ENCODE measurements at places on chromosomes 12 and 14.

GRCh38 chr12:49030714-49031572, 12.4 kb upstream of the PRKAG1 start:
- no peak overlapping the region for H3K4me3 ChIP-seq
- no peak for DNase-seq
- no peaks in the 10 kb centered on the region for H3K4me1 ChIP-seq

GRCh38 chr12:53712059-53712643, 15.1 kb downstream of the CALCOCO1 start:
- no peaks in the 10 kb centered on the region for H3K4me1 ChIP-seq
- no peaks in the 10 kb centered on the region for H3K36me3 ChIP-seq
- DNase-seq: no peak

DNA sequence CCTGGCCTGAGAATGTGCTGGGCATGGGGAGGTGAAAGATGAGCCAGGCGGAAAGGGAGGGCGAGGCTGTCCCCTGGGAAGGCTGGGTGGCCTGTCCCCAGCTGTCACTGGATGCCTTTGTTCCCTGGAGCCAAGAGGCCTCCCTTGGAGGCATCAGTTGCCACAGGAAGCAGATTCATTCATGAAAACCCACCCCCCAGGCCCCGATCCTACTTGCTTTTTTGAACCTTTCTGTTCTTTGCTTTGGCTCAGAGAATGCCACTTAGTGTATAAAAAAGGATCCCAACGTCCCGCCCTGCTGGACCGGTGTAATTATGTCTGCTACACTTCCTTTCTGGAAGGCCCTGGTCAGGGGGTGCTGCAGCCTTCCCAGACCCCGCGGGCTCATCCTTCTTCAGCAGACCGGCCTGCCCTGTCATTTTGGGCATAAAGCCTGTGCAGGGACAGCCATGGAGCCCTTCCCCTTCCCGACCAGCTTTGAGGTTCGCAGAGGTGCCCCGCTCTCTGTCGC, 220.2 kb downstream of the SLC41A2 start:
- H3K4me1 ChIP-seq: no peaks in the 10 kb centered on the region
- no peaks in the 10 kb centered on the region for H3K27me3 ChIP-seq
- H3K27ac ChIP-seq: no peak overlapping the region
- no peaks in the 10 kb centered on the region for H3K36me3 ChIP-seq

GRCh38 chr14:101581806-101582205, 20.5 kb downstream of the DIO3 start:
- H3K36me3 ChIP-seq: no peaks in the 10 kb centered on the region
- H3K4me3 ChIP-seq: no peak overlapping the region
- H3K4me1 ChIP-seq: no peaks in the 10 kb centered on the region
- H3K27me3 ChIP-seq: no peaks in the 10 kb centered on the region
- DNase-seq: no peak
- no peak overlapping the region for H3K27ac ChIP-seq

DNA sequence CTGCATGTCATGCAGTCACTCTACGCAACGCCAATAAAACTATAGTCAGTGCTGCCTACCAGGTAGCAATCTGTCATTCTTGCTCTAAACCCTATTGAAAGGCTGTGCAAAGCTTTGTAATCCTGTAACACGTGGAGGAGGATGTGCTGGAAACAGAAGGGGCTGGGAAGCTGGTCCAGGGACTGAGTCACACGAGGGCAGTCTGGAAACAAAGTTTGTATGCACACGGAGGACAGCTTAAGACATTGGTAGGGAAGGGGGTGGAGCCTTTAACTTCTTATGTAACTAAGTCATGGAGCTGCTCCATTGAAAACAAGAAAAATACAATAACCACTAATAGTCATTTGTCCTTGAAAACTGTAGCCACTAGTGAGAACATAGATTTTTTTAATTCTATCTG, 128.0 kb downstream of the BCAT1 start:
- H3K4me3 ChIP-seq: no peak overlapping the region
- no peak overlapping the region for H3K27ac ChIP-seq
- H3K27me3 ChIP-seq: no peaks in the 10 kb centered on the region
- H3K36me3 ChIP-seq: peaks cover 16% of the 10 kb centered on the region
- no peaks in the 10 kb centered on the region for H3K4me1 ChIP-seq
- DNase-seq: no peak

GRCh38 chr12:33818313-33818712, 204.0 kb upstream of the ALG10 start:
- no peak overlapping the region for H3K4me3 ChIP-seq
- no peaks in the 10 kb centered on the region for H3K4me1 ChIP-seq
- no peak for DNase-seq
- no peaks in the 10 kb centered on the region for H3K36me3 ChIP-seq
- no peaks in the 10 kb centered on the region for H3K27me3 ChIP-seq

GRCh38 chr12:109053382-109054123, 1.2 kb downstream of the USP30 start:
- DNase-seq: no peak
- no peaks in the 10 kb centered on the region for H3K27me3 ChIP-seq
- no peak overlapping the region for H3K27ac ChIP-seq
- H3K4me1 ChIP-seq: peaks cover 10% of the 10 kb centered on the region
- H3K36me3 ChIP-seq: no peaks in the 10 kb centered on the region

GRCh38 chr12:102696045-102696444, 215.7 kb upstream of the IGF1 start:
- no peaks in the 10 kb centered on the region for H3K36me3 ChIP-seq
- H3K4me1 ChIP-seq: no peaks in the 10 kb centered on the region
- H3K27ac ChIP-seq: no peak overlapping the region
- H3K4me3 ChIP-seq: no peak overlapping the region
- DNase-seq: no peak

DNA sequence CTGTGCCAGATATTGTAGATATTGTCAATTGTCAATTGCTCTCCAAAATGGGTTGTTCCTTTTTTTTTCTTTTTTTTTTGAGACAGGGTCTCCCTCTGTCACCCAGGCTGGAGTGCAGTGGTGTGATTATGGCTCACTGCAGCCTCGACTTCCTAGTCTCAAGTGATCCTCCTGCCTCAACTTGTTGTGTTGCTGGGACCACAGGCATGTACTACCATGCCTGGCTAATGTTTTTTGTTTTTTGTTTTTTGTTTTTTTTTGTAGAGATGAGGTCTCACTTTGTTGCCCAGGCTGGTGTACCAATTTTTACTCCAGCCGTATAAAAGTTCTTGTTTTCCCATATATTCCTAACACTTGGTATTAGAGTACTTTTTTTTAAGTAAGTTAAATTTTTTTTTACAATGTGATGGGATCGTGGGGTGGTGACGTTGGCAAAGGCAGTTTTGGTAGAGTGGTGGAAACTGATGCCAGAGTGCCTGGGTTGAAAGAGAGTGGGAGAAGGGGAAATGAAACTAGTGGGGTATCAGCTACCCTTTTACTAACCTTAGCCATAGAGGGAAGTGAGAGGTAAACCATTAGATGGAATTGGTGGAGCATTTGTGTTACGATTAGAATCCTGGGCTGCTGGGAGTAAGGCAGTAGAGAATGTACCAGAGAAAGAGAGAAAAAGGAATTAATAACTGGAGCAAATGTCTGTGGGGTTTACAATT, 33.0 kb upstream of the CFAP54 start:
- no peak for DNase-seq
- H3K4me3 ChIP-seq: no peak overlapping the region
- no peaks in the 10 kb centered on the region for H3K36me3 ChIP-seq

DNA sequence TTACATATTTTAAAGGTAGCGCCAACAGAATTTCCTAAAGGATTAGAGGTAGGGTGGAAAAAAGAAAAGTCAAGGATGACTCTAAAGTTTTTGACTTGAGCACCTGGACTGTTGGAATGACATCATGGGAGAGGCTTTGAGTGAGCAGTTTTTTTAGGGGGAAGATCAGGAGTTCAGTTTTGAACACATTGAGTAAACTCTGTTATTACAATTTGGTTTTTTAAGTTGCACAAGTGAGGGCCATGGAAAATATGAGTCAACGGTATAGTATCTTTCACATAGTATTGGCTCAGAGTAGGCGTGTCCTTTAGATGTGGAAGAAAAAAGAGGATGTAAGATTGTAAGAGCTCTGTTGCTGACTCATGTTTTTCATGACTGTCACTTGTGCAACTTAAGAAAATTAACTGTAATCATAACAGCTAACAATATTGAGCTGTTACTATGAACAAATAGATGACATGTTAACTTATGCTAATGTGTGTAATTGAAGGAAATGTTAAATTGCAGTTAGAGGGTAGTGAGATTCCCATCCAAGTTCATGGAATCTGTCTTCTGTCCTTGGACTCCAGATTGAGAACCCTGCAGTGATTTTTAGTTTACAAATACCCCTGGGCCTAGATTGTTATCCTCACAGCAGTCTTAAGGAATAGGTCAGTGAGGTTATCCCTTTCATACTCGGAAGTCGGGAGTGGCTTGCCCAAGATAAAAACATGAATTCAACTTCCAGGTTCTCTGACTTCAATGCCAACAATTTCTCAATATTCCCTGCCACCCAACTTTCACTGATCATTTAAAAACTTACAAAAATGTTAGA, 48.2 kb upstream of the ATP2B1 start:
- peaks cover 7% of the 10 kb centered on the region for H3K4me1 ChIP-seq
- DNase-seq: peak; percentile 72
- H3K4me3 ChIP-seq: no peak overlapping the region
- peak overlapping the region; percentile 57 for H3K27ac ChIP-seq
- H3K36me3 ChIP-seq: no peaks in the 10 kb centered on the region

GRCh38 chr12:53219292-53219955, 12.4 kb upstream of the ITGB7 start:
- H3K36me3 ChIP-seq: no peaks in the 10 kb centered on the region
- no peaks in the 10 kb centered on the region for H3K27me3 ChIP-seq
- peak overlapping the region; percentile 45 for H3K4me3 ChIP-seq
- H3K27ac ChIP-seq: no peak overlapping the region
- H3K4me1 ChIP-seq: peaks cover 62% of the 10 kb centered on the region
- peak; percentile 58 for DNase-seq

- H3K4me1 ChIP-seq: no peaks in the 10 kb centered on the region
- H3K27me3 ChIP-seq: no peaks in the 10 kb centered on the region
- no peak for DNase-seq
- H3K4me3 ChIP-seq: no peak overlapping the region
These were observed 36.5 kb downstream of the CIT start for GRCh38 chr12:119840582-119840981.

DNA sequence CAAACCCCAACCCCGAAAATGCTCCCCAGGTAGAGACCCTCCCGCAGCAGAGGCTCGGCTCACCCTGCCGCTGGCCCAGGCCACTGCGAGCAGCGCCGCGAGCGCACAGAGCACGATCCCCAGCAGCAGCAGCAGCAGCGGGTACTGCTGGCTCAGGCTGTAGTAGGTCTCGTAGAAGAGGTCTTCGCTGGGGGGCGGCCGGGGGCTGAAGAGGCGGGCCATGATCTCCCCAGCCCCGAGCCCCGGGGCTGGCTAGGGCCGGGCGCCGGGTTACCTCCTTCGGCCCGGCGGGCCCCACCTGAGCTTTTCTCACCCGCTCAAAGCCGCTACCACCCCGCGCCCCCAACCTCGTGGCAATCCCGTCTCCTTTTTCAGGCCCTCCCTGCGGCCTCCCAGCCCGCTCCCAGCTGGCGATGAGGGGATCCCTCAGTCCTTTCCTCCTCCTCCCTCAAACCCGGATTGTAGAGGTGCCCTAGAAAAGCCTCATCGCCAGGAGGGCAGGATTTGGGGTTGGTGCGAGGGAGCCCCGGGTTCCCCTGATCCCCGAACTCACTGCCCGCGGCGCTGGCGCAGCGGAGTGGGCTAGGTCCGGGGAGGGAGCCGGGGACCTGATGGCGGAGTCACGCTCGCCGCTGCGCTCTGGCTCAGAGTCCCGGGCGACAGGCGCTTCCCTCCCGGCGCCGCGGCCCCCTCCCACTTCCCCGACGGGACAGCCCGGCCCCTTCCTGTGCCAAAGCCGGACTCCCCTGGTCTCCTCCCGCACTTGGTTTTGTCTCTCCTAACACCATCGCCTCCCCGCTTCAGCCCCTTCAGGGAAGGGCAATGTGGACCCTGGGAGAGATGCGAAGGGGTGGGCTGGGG, at the start of gene ADCY4:
Gene ADCY4, minus strand, starts transcription at position 641 of the 861 bp plus-strand sequence. Its CDS starts 419 bp downstream, at position 222.
- H3K27ac ChIP-seq: peak within 1 kb of the TSS; percentile 59
- H3K4me3 ChIP-seq: peak within 1 kb of the TSS; percentile 83
- DNase-seq: peak; percentile 50
- no peaks in the 10 kb centered on the region for H3K27me3 ChIP-seq

DNA sequence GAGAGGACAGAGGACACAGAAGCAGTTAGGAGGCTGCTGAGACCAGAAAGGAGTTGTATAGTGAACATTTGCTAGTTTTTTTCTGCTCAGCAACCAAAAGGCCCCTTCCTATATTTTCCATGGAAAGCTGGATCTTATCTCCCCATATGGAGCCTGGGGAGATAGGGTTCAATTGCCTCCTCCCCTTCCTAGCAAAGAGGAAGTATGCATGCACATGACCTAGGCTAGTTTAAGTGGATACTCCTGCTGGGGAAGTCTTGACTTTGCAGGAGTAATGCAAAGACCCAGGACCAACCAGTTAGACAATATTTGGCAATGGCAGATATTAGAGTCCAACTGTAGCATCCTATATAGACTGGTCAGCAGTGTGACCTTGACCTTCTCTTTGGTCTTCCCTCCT, 15.1 kb downstream of the CHD8 start:
- peaks cover 2% of the 10 kb centered on the region for H3K36me3 ChIP-seq
- no peak for DNase-seq
- H3K4me3 ChIP-seq: no peak overlapping the region
- peaks cover 12% of the 10 kb centered on the region for H3K4me1 ChIP-seq

- H3K4me1 ChIP-seq: no peaks in the 10 kb centered on the region
- no peaks in the 10 kb centered on the region for H3K36me3 ChIP-seq
- no peaks in the 10 kb centered on the region for H3K27me3 ChIP-seq
- H3K27ac ChIP-seq: no peak overlapping the region
- no peak for DNase-seq
- H3K4me3 ChIP-seq: no peak overlapping the region
These were observed 173.6 kb downstream of the CALM1 start for GRCh38 chr14:90570461-90570860.

DNA sequence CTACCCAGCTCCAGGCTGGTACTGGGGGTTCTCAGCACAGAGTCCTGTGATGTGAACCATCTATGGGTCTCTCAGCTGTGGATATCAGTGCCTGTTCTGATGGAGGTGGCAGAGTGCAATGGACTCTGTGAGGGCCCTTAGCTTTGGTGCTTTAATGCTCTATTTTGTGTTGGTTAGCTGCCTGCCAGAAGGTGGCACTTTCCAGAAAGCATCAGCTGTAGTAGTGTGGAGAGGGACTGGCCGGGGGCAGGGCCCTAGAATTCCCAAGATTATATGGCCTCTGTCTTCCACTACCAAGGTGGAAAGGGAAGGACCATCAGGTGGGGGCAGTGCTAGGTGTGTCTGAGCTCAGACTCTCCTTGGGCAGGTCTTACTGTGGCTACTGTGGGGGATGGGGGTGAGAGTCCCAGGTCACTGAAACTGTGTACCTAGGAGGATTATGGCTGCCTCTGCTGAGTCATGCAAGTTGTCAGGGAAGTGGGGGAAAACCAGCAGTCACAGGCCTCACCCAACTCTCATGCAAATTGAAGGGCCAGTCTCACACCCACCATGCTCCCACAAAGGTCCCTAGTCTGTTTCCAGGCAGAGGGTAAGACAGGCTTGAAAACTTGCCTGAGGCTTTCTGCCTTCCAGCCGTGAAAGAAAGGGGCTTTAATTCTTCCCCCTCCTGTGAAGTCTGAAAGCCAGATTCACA, 878.1 kb downstream of the C12orf50 start:
- H3K4me1 ChIP-seq: no peaks in the 10 kb centered on the region
- H3K27ac ChIP-seq: no peak overlapping the region
- H3K27me3 ChIP-seq: no peaks in the 10 kb centered on the region
- no peaks in the 10 kb centered on the region for H3K36me3 ChIP-seq

All from endothelial cell of umbilical vein (primary cell).